ENCODE measurements at places on chromosomes 16 and 17.

- DNase-seq, result no peak
These were observed 187.8 kb downstream of the PRKCB start for GRCh38 chr16:24023621-24024020.

DNA sequence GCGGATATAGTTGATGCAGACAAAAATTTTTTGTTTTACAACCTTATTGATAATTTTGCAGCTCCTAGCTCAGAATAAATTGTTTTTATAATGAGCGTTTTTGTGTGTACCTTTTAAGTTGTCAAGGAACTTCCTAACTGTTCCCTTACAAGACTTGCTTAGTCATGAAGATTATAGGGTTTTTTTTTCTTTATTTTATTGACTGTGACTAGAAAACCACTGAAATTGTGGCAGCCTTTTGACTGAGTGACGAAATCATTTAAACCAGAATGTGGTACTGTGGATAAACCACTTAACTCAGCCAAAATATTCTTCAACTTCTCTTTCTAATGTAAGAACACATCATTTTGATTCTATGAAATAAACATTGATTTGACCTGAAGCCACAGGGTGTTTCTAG, 40.8 kb upstream of the VPS4A start:
- DNase-seq, result no peak

GRCh38 chr16:3142327-3142726, 7.5 kb downstream of the ZNF213 start:
- DNase-seq, result no peak

GRCh38 chr16:77273815-77274214, 74.6 kb downstream of the SYCE1L start:
- no peak for DNase-seq

GRCh38 chr17:9670596-9670995, 25.3 kb downstream of the USP43 start:
- no peak for DNase-seq
